T-helper 22 cell (primary cell): ENCODE measurements at places on chromosomes 1 and 21.

- DNase-seq: no peak
Observed at GRCh38 chr1:189192741-189193520, 1284.7 kb downstream of the BRINP3 start.

DNA sequence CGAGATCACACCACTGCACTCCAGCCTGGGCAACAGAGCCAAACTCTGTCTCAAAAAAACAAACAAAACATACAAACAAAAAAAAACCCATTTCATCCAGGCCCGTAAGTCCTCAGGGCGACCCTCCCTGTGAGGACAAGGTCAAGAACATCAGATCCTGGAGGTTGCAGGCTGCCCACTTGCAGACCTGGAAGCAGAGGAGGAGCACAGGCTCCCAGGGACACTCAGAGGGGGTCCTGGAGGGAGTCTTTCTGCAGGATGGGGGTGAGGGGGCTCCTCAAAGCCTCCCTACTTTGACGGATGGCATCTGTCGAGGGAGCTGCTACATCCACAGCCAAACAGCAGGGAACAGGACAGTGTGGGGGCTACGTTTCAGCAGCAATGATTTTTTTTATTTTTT is 47.2 kb downstream of the RIPK4 start:
- DNase-seq: no peak

DNA sequence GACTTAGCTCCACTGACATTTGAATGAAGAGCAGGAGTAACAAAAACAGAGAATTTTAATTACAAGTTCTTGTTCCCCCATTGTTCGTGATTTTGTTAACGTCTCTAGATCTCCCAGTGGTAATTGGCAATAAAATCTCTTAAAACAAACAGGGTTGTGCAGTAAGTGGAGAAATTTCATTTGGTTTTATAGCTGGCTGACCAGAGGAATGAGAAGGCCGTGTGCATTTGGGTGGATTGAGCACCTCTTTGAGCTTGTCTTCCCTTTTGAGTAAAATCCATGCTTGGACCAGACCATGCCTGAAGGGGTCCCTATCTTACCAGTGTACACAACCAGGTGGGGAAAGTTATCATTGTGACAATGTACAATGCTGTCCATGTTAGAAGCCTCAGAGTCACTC is 137.8 kb downstream of the HIVEP3 start:
- DNase-seq: no peak

DNA sequence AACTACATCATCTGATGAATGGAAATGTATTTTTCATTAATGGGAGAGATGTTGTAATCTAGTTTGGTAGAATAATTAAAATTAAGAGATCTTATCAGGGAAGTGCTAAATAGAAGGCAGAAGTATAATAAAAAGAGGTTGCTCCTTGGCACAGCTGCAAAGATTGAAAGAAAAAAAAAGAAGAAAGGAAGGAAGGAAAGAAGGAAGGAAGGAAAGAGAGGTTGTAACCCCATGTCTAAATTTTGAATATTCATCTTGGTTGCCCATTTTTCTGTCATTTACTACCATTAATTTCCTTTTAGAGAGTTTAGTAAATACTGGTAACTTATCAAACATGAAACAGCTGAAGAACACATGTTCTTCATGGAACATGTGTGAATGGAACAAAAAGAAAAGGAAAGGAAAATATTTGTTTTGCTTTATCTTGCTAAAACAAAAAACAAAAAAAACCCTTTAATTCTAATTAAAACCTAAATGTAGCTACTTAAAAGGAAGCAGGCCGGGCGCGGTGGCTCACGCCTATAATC is 10.5 kb upstream of the MDM4 start:
- no peak for DNase-seq

- no peak for DNase-seq
Observed at GRCh38 chr1:179798864-179799516, 55.9 kb downstream of the FAM163A start.

GRCh38 chr1:117250061-117250606 is 39.4 kb upstream of the VTCN1 start:
- DNase-seq: no peak

GRCh38 chr1:155989242-155990004 is 11.1 kb upstream of the ARHGEF2 start:
- peak; percentile 38 for DNase-seq

- DNase-seq: no peak
Observed at GRCh38 chr1:56505792-56506743, 73.3 kb downstream of the PLPP3 start.

GRCh38 chr1:91523482-91523881 is 22.8 kb downstream of the CDC7 start:
- DNase-seq: no peak

GRCh38 chr1:100353071-100353801 is 930 bp downstream of the CDC14A start:
- peak; percentile 7 for DNase-seq

- DNase-seq: no peak
Observed at GRCh38 chr1:2197707-2198165, 3.2 kb upstream of the FAAP20 start.

- no peak for DNase-seq
Observed at GRCh38 chr1:189103956-189104355, 1373.7 kb downstream of the BRINP3 start.

DNA sequence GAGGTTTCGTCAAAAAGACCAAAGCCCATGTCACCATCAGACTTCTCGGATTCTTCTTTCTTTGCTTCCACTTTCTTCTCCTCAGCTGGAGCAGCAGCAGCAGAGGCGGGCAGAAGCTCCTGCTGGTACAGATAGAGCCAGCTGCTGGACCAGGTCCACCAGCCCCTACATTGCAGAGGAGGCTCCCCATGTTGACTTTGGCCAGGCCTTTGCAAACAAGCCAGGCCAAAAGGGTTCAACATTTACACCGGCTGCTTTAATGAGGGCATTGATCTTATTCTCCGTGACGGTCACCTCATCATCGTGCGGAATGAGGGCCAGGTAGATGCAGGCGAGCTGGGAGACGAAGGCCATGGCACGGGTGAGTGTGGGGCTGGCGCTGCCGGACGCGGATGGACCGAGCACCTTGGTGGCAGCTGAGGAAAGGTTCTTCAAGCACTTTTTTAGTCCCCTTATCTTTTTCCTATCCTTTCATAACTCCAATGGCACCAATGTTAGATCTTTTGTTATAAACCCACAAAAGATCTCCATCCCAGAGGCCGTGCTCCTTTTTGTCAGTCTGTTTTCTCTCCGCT is 358.5 kb downstream of the RGS7 start:
- no peak for DNase-seq
